GM12864 (cell line): ENCODE measurements at places on chromosomes 2 and 18.

DNA sequence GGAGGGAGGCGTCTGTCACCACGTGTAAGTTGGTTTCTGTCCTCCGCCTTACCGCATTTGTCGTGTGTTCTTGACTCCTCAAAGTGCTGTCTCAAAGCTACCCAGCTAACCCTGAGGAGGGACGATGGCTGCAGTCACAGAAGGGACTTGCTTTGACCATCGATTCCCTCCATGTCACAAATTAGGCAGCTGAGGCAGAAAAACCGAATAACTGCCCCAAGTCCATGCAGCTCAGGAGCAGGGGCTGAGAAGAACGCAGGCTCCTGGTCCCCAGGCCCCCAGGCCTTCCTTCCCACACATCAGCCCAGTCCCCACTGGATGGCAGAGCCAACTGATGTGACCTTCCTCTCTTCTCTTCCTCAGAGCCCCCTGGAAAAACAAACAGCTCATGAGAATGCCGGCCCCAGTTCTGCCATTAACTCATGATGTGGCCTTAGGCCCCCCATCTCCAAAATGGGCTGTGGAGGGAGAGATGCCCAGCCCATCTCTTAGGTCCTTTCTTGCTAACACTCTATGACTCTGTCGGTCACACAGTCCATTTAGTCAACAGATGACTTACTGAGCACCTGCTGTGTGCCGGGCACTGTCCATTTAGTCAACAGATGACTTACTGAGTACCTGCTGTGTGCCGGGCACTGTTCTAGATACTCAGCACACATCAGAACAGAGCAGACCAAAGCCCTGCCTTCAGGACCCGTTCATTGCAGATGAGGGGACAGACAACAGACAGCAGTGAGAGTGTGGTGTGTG lies 19.6 kb downstream of the MTERF4 start:
- DNase-seq = no peak

GRCh38 chr2:147851244-147851930 lies 6.6 kb downstream of the ACVR2A start:
- no peak for DNase-seq

- no peak for DNase-seq
Measured at GRCh38 chr18:67735506-67735905, 219.0 kb upstream of the DSEL start.

- DNase-seq = no peak
Measured at GRCh38 chr2:60794271-60794863, 38.3 kb downstream of the PAPOLG start.

DNA sequence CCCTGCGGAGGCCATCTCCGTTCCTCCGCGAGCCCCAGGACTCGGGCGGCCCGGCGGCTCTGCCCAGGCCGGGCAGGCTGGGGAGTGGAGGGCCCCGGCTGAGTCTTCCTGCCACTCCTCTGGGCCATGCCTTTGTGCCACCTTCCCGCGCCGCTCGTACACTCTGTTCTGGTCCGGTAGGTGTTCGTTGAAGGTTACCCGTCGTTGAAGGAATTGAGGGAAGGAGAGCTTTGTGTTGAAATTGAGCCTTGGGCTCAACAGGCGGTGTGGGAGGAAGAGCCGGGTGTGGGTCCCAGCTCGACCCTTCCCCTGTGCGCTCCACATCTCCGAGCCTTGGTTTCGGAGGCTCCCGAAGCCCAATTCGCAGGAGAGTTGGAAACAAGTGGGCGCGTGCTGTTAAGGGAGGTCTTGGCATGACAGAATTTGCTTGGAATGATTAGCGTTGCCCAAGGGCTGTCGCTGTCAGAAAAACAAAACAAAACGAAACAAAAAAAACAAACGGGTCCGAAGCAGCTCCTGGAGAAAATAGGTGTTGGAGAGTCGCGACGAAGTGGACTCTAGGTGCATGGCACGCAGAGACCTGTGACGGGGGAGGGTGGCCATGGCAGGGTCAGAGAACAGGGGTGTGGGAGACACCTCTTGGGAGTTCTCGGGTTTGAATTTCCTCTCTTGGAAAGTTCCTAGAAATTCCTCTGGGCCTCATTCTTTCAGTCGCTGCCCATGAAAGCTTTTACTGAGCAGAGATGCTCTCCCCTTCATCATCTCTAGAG lies 1.2 kb upstream of the MZT2A start:
- no peak for DNase-seq

DNA sequence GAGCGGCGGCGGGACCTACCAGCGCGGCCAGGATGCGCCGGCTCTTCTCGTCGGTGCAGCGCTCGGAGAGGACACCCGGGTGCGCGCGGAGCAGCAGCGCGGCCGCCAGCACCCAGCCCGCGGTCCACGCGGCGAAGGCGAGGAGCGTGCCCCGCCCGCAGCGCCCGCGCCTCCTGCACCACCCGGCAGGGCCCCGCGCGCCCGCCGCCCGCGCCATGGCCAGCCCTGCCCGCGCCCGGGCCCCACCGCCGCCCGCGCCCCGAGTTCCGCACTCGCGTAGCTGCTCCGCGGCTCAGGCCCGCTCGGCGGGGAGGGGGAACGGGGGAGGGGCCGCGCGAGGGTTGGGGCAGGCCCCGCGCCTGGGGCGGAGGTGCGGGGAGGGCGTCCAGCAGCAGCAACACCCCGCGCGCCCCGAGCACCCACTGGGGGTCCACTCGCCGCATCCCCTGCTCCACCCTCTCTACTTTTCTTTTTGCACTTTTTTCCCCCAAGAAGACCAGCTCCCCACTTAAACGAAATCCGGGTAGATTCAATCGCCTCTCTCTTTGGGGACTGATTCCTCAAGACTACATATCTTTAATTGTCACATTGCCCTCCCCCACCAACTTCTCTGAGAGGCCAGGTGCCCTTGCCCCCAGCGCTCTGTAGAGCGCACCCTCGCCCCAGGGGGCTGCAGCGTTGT lies at the start of gene DIPK1C:
TSS of gene DIPK1C (minus strand) at position 266 of the 682 bp plus-strand sequence. CDS start at position 217, 49 bp downstream.
- no peak for DNase-seq

- DNase-seq = no peak
Measured at GRCh38 chr2:40204268-40204667, 247.6 kb downstream of the SLC8A1 start.

DNA sequence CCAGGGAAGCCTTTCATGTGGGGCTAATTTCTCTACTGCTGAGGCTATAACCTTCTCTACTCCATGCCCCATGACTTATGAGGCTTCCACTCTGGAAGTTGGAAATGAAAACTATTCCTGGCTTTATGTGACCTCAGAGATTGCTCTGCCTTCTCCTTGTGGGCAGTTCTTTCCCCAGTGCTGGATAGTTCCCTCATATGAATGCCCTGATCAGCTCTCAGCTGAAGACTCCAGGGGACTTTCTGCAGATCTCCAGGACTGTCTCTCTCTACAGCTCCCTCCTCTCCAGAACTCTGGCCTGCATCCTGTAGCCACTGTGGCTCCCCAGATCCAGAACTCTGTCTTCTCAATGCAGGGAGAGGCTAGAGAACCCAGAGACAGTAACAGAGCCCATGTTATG lies 235.1 kb downstream of the SEPTIN10 start:
- no peak for DNase-seq
